ENCODE measurements at places on chromosomes 13 and 19.
A peak's percentile ranks its signal among the peaks of the same experiment; 100 is the strongest.

GRCh38 chr19:50327013-50327412, 2.2 kb downstream of the KCNC3 start:
- no peak for ATAC-seq

DNA sequence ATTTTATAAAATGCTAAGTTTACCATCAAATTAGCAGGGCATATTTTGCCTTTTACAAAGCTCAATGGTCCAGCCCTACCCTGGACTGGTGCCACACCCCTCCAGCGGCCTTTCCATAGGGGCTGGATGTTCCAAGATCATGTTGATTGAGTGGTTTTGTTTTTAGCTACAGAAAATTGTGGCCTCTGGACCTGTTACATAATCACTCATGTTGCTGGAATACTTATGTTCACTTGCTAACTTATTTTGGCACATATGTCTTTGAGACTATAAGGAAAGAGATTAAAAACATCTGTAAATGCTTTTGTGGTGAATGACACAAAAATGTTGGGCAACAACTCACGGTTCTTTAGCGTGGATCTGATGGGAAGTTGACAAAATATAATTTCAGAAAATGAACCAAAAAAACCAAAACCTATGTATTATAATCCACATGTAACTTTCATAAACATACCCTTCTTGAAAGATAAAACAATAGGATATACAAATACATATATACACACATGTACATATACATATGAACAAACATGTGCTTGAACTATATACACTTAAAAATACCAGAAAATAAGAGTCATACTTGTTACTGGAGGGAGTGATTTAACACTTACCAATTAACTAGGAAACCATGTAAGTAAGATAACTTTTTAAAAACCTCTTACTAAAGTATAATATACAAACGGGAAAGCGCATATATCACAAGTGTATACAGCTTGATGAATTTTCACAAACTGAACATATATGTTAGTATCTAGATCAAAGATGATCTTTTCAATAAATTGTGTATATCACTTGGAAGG, 46.6 kb upstream of the SLC15A1 start:
- ATAC-seq = no peak

GRCh38 chr13:29561918-29562317, 33.6 kb downstream of the SLC7A1 start:
- ATAC-seq = no peak

DNA sequence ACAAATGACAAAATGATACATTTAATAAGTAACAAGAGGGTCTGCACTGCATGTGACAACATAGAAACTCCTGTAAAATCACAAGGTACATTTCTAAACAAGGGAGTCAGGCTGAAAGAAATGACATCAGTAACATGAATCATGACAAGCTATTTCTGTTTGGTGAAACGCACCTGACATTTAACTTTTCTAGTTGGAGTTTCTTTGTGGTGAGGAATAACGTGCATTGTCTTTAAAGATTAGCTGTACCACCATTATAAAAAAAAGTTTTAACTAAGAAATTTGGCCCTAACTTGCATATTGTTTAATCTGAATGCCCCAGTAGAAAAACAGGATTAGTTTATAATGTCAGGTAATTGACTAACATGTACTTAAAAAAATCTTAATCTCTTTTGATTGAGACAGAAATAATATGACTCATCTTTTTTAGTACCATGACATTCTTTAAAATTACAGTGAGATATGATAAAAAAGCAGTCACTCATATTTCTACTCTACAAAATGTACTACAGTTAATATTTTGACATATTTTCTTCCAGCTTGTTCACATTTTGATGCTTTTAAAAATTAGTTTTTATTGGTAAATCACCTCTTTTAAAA, 418.2 kb downstream of the KLF12 start:
- ATAC-seq = peak; percentile 62

- ATAC-seq = peak; percentile 40
Measured at GRCh38 chr19:1967087-1967608, 26.2 kb downstream of the CSNK1G2 start.

DNA sequence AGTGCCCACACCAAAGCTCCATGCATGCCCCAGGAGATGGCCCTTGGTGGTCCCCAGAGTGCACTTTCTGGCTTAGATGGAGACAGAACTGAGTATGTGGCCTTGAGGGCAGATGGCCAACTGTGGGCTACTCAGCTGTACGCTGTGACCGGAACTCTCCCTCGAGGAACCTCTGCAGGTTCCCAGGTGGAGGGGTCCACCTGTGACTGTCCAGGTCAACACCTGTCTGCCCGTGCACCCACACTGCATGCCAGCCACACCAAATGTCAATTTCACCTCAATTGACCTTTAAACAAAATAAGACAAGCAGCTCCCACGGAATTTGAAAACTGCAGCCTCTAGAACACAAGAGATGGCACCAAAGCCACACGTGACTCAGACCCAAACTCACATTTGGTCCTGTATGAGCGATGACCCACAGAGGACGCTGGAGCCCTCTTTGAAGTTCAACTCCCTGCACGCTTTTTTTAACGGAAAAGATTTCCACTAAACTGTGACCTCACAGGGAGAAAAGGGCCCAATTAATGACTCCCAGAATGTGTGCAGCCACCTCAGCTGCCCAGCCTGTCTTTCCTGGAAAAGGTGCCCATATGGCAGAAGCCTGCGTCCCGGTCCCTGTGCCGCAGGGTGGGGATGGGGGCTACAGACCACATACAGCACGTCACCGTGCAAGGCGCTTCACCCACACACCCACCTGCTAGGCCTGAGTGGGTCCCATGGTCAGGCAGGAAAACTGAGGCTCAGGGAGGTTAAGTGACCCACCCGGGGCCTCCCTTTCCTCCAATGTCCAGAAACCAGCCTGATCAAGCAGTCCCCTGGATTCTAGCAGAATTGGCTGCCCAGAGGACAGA, 47.7 kb downstream of the KLF2 start:
- peak; percentile 24 for ATAC-seq

GRCh38 chr19:35045667-35046300, 4.3 kb downstream of the HPN start:
- peak; percentile 80 for ATAC-seq

- ATAC-seq = no peak
Measured at GRCh38 chr13:51221108-51221507, 1.1 kb upstream of the FAM124A start.

DNA sequence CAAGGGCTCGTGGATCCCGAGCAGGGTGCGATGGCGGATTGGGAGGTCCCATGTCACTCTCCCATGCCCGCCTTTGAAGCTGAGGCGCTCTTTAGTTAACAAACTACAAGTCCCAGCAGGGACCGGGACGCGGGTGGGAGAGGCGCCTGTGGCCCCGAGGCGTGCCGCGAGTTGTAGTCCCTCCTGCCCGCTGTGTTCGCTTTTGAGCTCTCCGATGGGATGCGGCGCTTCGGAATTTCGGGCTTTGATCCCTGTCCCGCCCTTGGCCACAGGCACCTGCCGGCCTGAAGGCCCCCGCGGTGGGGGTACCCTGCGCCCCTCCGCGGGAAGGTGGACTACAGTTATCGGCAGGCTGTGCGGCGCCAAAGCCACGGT, 11.0 kb downstream of the CYTH2 start:
- ATAC-seq = no peak

DNA sequence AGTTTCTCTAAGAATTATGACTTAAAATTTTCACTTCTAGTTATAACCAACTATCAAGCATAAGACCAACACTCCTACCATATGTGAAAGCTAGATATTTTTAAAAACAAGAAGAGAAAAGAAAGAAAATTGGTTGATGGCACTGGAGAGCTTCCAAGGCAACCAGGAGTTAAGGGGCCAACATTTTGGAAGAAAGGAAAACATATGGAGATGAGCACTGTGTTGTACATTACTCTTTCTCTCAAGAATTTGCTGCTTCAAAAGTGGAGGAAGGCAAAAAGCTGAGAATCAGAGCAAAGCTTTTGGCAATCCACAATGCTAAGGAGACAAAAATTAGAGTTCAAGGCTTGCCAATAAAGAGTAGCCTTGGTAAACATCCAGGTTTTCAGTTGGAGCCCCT, 446.2 kb downstream of the ITGBL1 start:
- ATAC-seq = no peak

GRCh38 chr13:93535251-93535650, 308.6 kb downstream of the GPC6 start:
- no peak for ATAC-seq

- peak; percentile 94 for ATAC-seq
Measured at GRCh38 chr19:14683439-14683838, 6.4 kb upstream of the ZNF333 start.

DNA sequence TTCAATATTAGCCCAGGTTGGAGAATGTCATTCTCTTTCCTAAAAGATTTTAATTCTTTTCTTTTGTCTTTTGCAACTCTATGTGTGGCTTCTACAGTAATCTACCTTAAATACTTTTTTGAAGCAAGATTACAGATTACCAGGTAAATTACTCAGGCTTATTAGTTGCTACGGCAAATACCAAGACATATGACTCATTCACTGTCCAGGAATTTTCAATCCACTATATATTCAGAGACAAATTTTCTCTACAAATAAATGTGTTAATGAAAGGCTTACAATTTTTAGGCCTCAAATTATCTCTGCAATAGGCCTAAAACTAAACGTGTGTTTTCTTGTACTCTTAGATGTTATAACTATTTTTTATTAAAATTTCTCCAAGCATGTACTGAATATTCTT, 631.3 kb downstream of the DIAPH3 start:
- no peak for ATAC-seq

- no peak for ATAC-seq
Measured at GRCh38 chr13:93655154-93655553, 428.5 kb downstream of the GPC6 start.

DNA sequence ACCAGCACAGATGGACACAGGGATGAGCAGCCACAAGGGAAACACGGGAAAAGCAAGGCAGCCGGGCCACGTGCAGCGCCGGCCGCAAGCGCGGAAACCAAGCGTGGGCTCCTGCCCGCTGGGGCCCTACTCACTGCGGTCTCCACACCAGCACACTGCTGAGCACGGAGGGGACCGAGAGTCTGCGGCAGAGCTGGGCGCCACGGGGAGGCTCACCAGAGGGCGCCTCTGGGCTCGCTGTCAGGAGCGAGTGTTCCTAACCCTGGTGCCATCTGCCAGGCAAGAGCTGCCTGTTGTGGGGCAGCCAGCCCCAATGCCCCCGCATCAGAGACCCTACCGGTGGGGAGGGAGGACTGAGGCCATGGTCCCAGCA, 26.5 kb downstream of the MPND start:
- peak; percentile 83 for ATAC-seq

DNA sequence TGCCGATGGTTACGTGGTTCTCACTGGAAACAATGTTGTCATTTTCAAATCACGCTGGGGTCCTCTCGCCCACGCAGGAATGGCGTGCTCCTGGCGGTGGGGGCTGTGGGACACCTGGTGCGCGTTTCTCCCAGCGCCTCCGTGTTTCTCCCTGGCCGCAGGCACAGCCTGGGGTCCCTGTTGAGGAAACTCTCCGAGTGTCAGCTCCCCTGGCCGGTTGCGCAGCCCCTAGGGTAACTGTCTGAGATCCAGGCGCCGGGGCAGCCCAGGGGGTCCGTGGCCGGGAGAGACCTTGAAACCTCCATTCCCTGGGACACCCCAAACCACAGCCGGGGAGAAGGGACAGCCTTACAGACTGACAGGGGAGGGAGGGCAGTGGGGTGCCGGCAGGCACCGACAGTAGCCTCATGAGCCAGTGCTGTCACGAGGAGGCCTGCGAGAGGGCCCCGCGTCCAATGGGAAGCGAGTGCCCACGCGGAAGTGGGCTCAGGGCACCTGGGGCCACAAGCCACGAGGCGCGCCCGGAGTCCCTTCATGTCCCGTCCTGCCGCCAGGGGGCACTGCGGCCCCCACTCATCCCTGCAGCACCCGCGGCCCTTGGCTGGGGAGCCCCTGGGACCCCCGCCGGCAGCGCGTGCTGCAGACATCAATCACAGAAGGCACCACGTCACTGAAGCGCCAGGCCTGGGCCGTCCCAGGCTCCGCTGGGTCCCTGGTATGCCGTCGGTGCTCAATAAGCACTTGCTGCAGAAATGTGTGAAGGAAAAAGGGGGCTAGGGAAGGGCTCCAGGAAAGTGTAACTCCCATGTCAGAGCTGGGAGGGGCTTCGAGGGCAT, 9.5 kb downstream of the ADAMTSL5 start:
- peak; percentile 57 for ATAC-seq

DNA sequence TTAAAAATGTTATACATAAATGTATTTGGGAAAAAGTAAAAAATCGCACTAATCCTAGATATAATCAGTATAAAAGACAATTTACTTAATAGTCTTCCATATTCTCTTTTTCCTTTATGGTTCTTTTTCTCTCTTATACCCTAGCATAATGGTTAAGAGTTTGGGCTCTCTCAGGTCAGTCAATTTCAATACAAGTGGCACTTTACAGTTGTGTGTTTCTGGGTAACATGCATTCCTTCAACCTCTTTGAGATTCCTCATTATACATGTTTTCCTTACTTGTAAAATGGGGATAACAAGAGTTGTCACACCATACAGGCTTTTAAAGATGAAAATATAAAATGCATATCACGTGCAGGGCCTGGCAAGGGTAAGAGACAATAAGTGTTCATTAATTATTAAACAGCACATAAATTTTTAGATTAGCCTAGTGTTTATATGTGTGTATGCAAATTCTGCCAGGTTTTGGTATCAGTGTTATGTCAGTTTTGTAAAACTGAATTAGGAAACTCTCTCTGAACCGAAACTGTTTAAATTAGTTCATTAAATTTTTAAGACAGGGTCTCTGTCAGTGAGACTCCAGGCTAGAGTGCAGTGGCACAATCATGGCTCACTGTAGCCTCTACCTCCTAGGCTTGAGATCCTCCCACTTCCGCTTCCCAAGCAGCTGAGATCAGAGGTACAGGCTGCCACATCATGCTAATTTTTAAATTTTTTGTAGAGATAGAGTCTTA, 49.8 kb downstream of the ELF1 start:
- peak; percentile 85 for ATAC-seq

DNA sequence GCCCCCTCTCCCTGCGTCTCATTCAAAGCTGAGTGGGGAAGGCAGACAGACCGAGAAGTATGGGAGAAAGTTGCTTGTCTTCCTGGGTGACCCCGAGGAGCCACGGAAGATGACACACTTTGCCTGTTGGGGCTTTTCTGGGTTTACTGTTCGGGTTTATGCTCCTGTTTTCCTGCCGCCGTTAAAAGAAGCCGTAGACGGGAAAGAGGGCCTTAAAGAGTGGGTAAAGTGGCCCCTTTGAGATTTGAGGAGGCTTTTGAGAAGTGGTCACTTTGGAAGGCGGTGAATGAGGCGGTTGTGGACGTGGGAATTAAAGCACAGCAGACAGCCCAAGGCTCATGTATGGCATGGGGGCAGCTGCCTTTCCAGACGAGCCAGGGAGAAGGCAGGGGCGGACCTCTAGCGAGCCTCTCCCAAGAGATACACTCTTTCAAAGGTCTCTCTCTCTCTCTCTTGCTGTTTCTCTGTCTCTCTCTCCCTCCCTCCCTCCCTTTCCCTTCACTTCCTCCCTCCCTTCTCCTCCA, 493 bp upstream of the LHFPL6 start:
- peak; percentile 63 for ATAC-seq

DNA sequence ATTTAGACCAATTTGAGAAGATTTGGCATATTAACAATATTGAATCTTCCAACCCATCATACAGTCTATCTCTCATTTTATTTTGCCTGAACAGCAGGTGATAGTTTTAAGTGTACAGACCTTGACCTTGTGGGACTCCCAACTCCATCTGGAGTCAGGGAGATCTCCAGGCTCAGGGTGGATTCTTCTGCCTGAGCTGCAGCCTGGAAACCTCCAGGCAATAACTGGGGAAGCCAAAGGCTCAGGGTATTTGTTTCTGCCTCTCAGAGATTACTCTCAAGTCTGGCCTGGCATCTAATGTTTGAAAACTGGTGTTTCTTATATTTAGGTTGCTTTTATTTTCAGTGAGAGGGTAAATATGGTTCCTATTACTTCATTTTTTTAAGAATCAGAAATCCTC, 102.1 kb upstream of the C1QTNF9B start:
- no peak for ATAC-seq
